Activated naive CD4-positive, alpha-beta T cell (primary cell): ENCODE measurements at places on chromosomes 5 and 9.

DNA sequence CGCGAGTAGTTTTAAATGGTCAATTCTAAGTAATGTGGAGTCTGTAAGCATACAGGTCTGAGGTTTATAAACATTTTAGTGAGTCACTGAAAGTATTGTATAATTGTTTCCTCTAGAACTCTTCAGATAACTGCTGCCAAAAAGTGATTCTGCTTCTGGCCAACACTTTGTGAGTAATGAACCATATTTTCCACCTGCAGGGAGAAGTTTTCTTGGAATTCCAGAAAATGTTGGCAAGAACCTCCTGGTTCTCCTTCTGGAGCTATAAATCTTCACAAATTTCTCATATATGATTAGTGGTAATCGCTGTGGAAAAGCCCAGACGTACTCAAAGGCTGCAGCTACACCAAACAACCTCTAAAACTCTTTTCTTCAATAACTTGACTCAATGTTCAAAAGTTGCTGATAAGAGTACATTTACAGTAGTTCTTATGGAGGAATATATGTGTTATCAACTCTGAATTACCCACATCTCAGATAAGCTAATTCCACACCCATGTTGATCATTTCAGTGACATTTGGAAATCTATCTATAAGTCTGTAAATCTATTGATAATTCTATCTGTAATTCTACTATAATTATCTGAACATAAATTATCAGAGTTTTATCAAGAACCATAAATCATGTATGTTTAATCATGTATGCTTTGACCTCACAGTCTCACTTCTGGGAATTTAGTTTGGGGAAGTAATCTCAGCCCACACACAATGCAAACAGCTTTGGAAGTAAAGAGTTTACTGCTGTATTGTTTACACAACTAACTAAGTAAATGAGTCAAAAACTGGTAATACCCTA is 74.1 kb downstream of the FNBP1 start:
- no peak for DNase-seq

- DNase-seq = no peak
Observed at GRCh38 chr9:79195879-79196278, 375.9 kb upstream of the TLE4 start.

- no peak for DNase-seq
Observed at GRCh38 chr9:75146229-75146628, 57.9 kb downstream of the OSTF1 start.

DNA sequence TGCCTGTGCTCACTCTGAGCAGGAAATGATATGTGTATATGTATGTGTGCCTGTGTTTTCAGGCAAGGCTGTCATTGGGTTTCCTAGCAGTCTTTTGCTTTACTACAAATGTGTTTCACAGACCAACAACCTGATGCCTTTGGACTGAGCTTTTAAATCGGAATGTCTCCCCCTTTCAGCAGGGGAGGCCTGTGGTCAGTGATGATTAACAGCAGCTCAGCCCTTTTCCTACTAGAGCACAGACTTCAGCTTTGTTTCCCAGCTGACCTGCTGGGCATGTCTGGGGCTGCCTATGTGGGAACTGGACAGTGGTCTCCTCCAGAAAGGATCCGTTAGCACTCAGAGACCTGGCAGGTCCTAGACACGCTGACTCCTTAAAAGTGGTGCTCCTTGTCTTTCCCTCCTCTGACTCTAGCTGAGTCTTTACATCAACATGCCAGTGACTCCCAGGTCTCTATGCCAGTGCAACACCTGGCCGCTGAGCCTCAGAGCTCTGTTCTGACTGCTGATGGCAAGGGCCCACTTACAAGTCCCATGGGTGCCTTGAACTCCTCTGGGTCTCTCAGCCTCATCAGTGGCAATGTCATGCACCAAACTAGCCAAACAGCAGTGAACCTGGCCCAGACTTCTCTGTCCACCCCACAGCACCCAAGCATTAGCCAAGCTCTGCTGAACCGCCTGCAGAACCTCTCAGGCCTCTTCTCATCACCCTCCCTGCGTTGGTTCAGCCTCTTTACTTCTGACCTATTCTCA is 7.7 kb downstream of the MACROH2A1 start:
- no peak for DNase-seq

- no peak for DNase-seq
Observed at GRCh38 chr5:61805101-61805500, 473.0 kb downstream of the ZSWIM6 start.

DNA sequence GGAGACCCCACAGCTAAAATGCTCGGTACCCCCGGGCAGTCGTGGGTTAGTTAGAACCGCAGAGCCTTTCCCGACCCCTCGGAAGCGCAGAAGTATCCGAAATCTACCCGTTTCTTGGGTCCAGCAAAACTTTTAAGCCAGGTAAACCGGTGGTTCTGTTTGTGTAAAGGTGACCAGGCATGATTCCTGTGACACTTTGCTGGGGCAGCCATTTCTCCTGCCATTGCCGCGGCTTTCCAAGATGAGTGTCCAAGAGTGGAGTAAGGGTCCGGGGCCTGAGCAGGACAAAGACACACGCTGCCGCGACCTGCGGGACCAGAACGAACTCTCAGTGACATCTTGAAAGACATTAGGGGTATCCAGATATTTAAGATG is 655 bp downstream of the MARVELD2 start:
- no peak for DNase-seq

- no peak for DNase-seq
Observed at GRCh38 chr5:148910686-148911361, 84.4 kb downstream of the ADRB2 start.

- no peak for DNase-seq
Observed at GRCh38 chr5:91397791-91398190, 14.7 kb upstream of the ARRDC3 start.

- DNase-seq = no peak
Observed at GRCh38 chr5:128304791-128305190, 221.2 kb downstream of the SLC12A2 start.

- no peak for DNase-seq
Observed at GRCh38 chr9:106758911-106759310, 104.1 kb upstream of the ZNF462 start.

DNA sequence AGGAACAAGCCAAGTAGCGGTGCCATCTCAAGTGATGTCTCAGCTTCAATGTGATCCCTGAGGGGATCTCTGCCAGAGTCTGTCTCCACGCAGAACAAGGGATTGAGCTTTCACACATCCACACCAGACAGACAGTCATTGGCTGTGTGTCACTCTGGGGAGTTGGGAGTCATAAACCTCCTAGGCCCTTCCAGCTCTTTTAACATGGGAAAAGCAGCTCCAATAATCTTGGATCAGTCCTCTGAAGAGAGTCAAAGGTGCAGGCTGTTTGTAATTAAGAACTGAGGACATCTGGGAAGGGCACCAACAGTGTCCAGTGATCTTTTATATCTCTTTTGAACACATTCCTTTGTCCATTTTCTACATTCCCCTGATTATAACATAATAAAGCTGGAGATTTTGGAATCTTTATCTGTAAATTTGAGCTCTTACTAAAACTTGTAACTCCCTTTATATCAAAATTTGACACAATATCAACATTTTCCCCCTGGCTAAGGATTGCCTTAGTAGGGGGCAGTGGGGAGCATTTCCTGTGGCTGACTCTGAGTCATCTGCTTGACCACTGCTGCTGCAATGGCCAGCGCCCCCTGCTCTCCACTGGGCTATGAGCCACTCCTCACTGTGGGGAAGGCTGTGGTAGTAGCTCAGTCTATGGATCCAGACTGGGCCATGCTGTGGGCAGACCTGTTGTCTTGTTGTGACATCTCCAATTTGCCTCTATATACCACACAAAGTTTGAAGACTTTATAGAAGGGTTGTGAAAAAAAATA is 284.4 kb downstream of the OSTF1 start:
- DNase-seq = no peak

DNA sequence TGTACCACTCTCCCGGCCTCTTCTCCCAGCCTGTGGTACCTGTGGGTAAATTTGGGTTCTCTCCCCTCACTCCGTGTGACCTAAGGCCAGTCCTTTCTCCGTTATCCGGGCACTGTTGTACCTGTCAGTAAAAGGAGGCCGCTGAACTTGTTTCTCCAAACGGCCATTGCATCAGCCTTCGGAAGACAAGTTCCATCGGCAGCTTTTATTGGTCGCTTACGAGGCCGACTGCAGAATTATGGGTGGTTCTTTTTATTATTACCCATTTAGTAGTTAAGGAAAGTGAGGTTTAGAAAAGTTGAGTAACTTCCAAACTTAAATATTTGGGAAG is 558 bp downstream of the GRPEL2 start:
- no peak for DNase-seq

GRCh38 chr9:75111019-75111622 is 22.8 kb downstream of the OSTF1 start:
- DNase-seq = no peak

- DNase-seq = no peak
Observed at GRCh38 chr9:134766587-134766986, 114.0 kb upstream of the FCN2 start.

GRCh38 chr5:37842048-37842447 is 2.2 kb upstream of the GDNF start:
- no peak for DNase-seq

DNA sequence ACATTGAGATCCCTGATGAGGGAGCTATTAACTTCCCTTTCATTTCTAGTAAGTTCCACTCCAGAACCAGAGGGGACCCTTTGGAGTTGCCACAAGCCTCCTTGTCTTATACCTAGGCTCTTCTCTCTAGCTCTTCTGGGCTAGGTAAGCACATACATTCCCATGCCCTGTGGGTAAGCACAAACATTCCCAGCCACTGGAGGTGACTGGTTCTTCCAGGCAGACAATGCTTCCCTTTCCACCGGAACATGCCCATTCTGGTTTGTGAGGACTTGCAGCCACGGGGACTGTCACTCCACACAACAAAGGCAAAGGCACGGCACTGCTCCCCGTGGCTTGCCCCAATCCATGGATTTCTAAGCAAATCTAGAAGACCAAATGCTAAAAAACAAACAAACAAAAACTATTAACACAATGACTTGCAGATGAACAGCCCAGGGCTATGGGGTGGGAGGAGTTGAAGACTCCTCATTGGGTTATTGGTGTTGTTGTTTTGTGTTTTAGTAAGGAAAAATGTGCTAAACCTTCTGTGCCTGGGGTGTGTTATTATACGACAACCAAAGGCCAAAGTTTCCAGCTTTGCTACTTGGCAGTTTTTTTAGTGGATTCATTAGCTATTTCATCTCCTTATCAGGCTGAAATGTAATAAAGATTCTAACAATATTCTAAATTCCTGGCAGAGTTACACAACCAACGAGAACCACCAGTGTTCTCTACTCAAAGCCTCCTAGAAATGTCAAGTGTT is 276.2 kb downstream of the SYK start:
- DNase-seq = no peak

- DNase-seq = no peak
Observed at GRCh38 chr9:106916466-106917235, 53.7 kb downstream of the ZNF462 start.

DNA sequence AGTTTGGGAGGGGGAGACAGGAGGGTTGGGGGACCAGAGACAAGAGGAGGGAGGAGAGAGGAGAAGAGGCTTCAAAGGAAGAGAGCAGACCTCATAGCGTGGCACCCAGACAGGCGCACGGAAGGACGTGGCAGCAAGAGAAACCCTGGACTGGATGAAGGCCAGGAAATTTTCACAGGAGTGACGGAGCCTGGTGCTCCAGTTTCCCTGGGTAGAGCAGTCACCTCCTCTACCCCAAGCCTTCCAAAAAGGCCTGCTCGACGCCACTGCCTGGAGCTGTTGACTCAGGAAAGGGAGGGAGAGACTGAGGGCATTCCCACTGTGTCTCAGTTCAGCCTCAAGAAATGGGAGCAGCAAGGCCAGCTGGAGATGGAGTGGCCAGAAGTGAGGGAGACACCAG is 19.3 kb downstream of the AK8 start:
- DNase-seq = no peak

- no peak for DNase-seq
Observed at GRCh38 chr5:113293975-113294310, 140.8 kb downstream of the TSSK1B start.

GRCh38 chr9:96721731-96722429 is 56.0 kb downstream of the ZNF510 start:
- DNase-seq = no peak

DNA sequence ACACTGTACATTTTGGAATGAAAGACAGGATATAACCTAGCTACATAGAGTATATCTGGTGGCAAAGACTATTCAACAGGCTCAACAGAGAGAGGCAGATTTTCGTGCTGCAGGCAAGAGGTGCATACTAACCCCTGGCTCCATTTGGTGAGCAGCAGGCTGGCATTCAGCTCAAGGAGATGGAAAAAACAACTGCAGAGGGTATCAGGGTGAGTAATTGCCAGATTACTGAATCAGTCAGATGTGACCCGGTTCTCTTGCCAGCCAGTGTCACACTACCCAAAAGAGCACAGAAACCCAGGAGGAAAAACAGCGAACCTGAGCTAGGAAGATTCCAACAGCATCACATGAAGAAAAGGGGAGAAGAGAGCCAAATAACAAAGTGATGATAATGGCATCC is 130.4 kb upstream of the PRLR start:
- no peak for DNase-seq

DNA sequence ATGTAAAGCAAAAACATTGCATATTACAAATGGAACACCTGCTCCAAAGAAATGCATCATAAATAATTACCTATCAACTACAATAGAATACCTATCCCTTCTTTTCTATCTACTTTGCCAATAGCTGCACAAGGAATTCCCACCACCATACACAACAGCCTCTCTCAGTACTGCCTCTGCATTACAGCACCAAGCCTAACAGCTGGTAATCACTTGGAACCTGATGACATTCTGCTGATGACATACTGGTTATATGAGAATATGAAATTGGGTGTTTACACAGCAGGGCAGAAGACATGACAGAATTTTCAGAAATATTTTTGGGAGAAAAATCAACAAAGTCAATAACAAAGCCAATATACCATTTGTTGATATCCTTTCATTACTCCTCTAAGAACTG is 43.2 kb downstream of the PSMB7 start:
- no peak for DNase-seq

GRCh38 chr9:130128733-130129431 is 43.3 kb upstream of the NCS1 start:
- DNase-seq = no peak

GRCh38 chr5:77224672-77225355 is 14.3 kb downstream of the PDE8B start:
- DNase-seq = no peak
